Endothelial cell (in vitro differentiated cells): ENCODE measurements at places on chromosomes 7 and 10.
A peak's percentile ranks its signal among the peaks of the same experiment; 100 is the strongest.

DNA sequence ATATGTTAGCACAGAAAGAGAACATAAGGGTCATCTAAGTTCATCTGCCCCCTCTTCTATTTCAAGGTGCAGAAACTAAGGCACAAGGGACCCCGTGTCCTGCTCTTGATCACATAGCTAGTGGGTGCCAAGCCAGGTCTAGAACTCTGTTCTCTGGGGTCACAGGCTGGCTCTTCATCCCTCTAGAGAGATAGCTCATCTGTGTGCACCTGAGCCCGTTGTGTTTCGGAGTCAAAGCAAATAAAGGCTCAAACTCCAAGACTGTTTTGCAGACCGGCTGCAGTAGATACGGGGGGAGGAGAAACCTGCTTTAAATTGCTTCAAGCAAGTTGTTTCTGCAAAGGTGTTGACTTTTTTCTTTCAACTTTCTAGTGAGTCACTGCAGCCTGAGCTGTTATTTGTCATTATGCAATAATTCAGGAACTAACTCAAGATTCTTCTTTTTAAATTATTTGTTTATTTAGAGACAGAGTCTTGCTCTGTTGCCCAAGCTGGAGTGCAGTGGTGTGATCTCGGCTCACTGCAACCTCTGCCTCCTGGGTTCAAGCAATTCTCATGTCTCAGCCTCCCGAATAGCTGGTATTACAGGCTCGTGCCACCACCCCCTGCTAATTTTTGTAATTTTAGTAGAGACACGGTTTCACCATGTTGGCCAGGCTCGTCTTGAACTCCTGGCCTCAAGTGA is 6.5 kb downstream of the BLVRA start:
- DNase-seq, result no peak

- DNase-seq, result no peak
Observed at GRCh38 chr10:72000073-72001032, 36.2 kb downstream of the CHST3 start.

DNA sequence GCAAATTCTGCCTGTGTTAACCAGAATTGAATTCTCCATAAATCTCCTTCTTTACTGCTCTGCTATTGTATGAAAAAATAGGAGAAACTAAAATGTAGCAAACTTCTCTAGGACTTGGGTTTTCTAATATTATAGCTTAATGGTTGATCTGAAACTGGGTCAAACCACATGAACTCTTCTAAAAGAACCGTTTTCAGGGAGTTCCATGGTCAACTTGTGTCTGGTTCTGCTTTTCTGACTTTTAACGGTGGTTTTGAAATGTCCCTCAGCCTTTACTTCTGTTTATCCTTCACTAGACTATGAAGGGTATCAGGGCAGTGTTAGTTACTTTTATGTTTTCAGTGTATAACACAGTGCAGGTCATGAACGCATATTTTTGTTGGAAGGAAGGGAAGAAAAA is 242.2 kb downstream of the TSPAN12 start:
- no peak for DNase-seq

- DNase-seq, result peak; percentile 68
Observed at GRCh38 chr10:105063796-105064195, 422.7 kb downstream of the SORCS3 start.

- DNase-seq, result no peak
Observed at GRCh38 chr7:101386558-101387231, 24.0 kb downstream of the COL26A1 start.

- DNase-seq, result no peak
Observed at GRCh38 chr7:121797657-121798452, 75.1 kb upstream of the PTPRZ1 start.

- no peak for DNase-seq
Observed at GRCh38 chr7:133021196-133021595, 60.7 kb downstream of the CHCHD3 start.

DNA sequence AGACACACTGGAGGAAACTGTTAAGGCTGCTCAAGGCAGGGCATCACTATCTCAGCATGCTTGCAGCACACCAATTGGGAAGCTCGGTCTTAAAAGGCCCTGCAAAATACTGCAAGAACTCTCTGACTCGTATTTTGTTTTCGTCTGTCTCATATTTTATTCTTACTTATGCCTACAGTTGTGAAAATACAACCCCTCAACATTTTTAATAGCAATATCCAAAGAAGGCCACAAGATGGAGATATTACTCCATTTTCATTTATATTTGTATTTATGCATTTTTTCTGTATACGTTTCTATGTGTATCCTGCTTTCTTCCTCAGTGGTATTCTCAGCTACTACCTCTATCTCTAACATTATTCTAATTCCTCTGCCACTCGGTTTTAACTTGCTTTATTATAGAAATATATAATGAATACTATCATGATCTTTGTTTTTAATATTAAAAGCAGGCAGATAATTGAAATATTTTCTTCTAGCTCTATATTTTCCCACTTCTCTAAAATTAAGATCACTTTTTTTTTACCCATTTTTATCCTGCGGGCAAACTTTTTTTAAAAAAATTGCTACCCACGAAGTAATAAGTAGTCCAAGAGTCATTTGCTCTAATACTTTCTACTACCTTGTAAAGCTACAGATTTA is 10.0 kb downstream of the DNAJC1 start:
- no peak for DNase-seq

- no peak for DNase-seq
Observed at GRCh38 chr7:151087245-151088018, 1.2 kb downstream of the AGAP3 start.

GRCh38 chr10:73247509-73248258 is 629 bp upstream of the DNAJC9 start:
- DNase-seq, result no peak

- no peak for DNase-seq
Observed at GRCh38 chr10:3961082-3961481, 176.1 kb upstream of the KLF6 start.
